ENCODE measurements at places on chromosomes 5 and 9. TPM values are rescaled to one million over a fixed set of nuclear protein-coding genes. Genes with fewer than 3 reads are reported as not detected.

CTNND2 gene
- total RNA-seq: 1.0 TPM

- no peak overlapping the region for H3K27ac ChIP-seq
- DNase-seq: no peak
- no peak overlapping the region for H3K4me3 ChIP-seq
- no peaks in the 10 kb centered on the region for H3K27me3 ChIP-seq
These were observed 31.6 kb downstream of the TMEM161B start for GRCh38 chr5:88236866-88237642.

DNA sequence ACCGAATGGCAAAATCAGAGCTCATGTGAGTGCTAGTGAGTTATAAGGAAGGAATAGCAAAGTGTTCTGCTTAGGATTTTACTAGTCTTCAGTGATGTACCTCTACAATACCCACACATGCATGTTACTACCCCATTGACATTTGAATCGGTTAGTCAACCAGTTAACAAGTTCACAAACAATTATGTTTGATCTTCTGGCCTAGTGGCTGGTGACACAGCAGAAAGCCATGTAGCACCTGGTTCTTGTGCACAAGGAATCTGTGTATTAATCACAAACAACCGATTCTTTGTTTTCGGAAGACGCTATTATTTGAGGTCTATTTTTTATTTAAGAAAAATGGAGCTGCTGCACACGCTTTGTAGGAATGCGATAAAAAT is 41.9 kb downstream of the NTRK2 start:
- H3K27me3 ChIP-seq: no peaks in the 10 kb centered on the region
- no peaks in the 10 kb centered on the region for H3K36me3 ChIP-seq
- no peaks in the 10 kb centered on the region for H3K4me1 ChIP-seq

QSOX2 gene
- 40.0 TPM for total RNA-seq

PRXL2C gene
- 14.0 TPM for total RNA-seq

GRCh38 chr5:33303579-33304095 is 137.1 kb upstream of the TARS1 start:
- no peaks in the 10 kb centered on the region for H3K4me1 ChIP-seq
- no peak overlapping the region for H3K4me3 ChIP-seq
- no peak for DNase-seq
- H3K27ac ChIP-seq: no peak overlapping the region
- no peaks in the 10 kb centered on the region for H3K27me3 ChIP-seq
- no peaks in the 10 kb centered on the region for H3K36me3 ChIP-seq

All from Panc1 (cell line).